CD4-positive, alpha-beta T cell treated with Interleukin-17A for 1 hour (primary cell): ENCODE measurements at places on chromosomes 16 and 17.

GRCh38 chr17:76051561-76051960 lies 20.8 kb downstream of the SRP68 start:
- DNase-seq = no peak

DNA sequence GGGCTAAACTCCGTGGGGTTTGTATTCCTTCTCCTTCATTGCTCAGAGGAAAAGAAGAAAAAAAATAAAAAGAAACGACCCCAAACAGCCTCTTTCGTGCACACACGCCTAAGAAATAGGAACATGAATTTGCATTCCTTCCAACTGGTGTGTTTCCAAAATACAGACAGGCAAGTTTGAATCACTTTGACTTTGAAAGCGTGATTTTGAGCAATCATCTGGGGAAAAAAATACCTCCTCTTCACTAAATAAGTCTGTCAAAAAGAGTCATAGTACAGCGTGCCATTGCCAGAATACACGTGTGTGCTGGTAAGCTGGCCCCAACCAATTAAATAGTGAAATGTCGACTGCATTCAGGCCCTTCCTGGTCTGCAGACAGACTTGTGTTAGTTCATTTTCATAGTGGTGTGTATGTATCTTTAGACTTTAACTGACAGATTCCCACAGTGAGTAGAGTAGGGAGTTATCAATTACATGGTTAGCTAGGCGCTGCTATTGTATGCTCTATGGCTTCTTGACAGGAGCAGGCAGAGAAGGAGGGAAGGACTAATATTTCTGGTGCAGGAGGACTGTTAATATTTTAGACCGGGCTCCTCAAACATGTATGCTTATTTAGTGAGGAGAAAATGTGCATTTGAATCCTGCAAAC lies 618.3 kb downstream of the MAF start:
- DNase-seq = no peak

DNA sequence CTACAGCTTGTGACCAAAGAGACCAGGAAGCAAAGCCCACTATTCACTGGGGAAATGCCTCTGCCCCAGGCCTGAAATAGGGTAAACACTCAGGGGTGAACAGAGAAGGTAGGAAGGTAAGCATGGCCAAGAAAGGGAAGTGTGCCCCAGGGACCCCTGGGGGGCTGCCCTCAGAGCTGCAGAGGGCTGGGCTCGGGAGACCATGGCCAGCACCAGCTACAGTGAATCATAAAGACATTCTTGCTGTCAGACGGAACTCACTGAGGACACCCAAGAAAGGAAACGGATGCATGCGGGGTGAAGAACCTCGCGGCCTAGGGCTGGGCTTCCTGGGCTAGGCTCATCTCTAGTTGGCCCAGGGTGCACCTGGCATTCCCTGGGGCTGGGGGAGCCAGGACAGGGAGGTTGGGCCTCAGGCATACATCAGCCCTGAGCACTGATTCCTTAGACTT lies 9.6 kb downstream of the HIC1 start:
- no peak for DNase-seq

DNA sequence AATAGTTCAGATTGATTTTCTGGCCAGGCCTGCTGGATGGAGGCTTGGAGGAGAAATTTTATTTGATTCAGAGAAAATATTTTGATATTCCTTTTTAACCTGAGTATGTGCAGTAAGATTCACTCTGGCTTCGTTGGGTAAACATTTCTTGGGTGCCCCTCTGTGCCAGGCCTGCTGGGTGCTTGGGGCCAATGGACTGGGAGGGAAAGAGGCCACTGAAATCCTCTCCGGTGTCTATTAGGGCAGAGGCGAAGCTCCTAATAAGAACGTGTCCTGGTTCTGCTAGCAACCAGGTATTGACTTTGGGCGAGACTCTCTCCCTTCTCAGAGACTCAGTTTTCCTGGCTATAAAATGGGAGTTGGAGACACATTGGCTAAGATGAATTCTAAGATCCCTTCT lies 122.5 kb downstream of the CYLD start:
- DNase-seq = no peak
